Cardiac fibroblast (primary cell): ENCODE measurements at places on chromosomes 3 and 15.

DNA sequence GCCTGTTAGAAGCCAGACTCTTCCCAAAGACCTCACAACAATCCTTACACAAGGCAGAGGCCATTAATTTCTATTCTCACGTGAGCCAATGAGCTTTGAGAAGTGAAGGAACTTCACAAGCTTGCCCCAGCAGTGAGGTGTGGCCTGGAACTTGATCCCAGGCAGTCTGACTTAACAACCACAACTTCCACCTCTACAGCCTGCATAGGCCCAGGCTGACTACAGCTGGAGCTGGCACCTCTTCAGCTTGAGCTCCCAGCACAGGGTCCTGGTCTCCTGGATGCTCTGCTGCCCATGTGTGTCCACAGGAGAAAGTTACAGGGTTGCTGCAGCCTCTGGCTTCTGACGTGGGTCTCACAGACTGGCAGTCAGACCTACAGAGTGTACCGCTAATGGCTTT is 111.0 kb downstream of the ERC2 start:
- DNase-seq: no peak

- DNase-seq: peak; percentile 87
Observed at GRCh38 chr15:60062826-60063225, 58.7 kb downstream of the FOXB1 start.

GRCh38 chr15:57565311-57565710 is 26.4 kb upstream of the MYZAP start:
- no peak for DNase-seq

DNA sequence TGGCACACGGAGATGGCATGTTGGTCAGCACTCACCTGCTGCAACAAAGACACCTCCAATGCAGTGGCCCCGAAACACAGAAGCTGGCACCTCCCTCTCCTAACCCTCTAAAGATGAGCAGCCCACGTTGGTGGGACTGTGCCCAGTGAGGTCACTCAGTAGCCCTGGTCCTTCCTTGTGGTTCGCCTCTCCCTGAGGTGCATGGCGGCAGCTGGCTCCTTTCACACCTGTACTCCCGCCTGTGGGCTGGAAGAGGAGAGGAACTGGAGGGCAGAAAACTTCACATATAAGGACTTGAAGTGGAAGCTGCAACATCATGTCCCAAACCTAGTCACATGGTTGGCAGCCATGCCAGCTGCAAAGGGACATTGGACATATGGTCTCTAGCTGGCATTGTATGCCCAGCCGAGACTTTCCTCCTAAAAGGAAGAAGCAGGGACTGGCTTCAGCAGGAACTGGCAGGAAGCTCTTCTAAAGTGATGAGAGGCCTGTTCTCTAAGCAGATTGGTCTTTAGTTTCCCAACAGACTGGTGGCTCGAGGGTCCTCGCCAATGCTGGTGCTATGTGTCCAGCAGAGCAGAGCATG is 10.8 kb upstream of the C3orf22 start:
- no peak for DNase-seq

GRCh38 chr3:45088543-45089358 is 57.4 kb downstream of the CDCP1 start:
- DNase-seq: no peak

DNA sequence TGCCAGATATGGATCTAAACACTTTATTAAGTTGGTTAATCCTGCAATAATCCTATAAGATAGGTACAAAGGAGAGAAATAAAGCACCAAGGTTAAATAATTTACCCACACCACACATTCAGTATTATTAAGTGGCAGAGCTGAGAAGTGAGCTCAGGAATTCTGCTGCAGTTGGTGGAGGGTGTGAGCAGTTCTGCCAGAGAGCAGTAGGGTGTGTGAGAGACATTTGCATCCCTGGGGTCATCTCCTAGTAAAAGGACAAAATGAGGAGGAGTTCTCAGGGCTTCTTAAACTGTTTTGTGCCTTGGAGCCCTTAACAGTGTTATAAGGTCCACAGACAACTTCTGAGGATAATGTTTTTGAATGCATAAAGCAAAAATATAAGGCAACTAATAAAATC is 484.5 kb downstream of the TAFA4 start:
- DNase-seq: no peak

GRCh38 chr3:155702745-155703591 is 41.9 kb downstream of the PLCH1 start:
- no peak for DNase-seq

DNA sequence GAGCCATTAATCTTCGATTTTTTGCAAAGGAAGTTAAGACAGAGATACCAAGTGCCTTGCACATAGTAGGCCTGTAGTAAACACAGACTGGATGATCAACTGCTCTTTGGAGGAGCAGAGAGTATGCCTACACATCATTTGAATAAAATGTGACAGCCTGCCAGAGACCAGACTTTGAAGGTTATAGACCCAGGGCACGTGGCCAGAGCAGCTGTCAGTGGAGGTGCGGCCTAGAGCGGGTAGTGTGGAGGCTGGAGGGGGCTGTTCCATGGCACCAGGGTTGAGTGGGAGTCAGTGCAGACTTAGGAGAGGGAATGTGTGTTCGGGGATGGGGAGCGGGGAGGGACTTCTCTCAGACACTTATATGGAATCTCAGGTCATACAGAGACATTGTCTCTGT is 80.8 kb downstream of the SMAD3 start:
- peak; percentile 88 for DNase-seq

DNA sequence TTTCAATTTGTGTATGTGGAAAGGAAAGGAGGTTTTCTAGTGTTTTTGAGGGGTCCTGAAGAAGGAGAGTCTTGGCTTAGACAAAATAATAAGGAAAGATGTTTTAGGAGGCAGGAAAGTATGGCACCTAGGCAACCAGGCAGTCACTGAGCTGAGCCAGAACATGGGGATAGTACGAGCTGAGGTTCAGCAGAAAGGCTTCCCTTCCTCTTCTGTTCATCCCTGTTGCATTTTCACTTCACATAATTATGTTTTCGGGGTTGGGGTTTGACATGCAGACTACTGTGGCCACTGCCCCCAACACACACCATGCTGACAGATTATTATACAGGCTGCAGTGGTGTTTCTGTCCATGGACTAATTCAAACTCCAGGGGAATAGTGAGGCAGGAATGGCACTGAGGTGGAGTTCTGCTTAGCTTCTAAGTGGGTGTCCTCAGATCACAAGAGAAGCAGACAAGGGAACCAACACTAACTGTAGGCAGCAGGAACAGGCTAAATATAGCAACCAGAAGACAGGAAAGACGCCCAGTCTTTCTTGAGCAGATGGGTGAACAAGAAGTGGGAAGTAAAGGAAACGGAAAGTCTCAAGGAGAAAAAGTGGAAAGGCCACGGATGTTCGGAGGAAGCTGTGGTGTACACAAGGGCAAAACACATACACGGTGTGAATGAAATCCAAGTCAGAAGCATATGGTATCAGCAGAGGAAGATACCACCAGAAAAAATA is 305.8 kb downstream of the PLCL2 start:
- no peak for DNase-seq

GRCh38 chr3:72520690-72521308 is 327.4 kb downstream of the SHQ1 start:
- no peak for DNase-seq
